ENCODE measurements at places on chromosomes 16 and 17. TPM values are rescaled to one million over a fixed set of nuclear protein-coding genes. Genes with fewer than 3 reads are reported as not detected.
A peak's percentile ranks its signal among the peaks of the same experiment; 100 is the strongest.

BMERB1 gene
- total RNA-seq = 13.5 TPM

DNA sequence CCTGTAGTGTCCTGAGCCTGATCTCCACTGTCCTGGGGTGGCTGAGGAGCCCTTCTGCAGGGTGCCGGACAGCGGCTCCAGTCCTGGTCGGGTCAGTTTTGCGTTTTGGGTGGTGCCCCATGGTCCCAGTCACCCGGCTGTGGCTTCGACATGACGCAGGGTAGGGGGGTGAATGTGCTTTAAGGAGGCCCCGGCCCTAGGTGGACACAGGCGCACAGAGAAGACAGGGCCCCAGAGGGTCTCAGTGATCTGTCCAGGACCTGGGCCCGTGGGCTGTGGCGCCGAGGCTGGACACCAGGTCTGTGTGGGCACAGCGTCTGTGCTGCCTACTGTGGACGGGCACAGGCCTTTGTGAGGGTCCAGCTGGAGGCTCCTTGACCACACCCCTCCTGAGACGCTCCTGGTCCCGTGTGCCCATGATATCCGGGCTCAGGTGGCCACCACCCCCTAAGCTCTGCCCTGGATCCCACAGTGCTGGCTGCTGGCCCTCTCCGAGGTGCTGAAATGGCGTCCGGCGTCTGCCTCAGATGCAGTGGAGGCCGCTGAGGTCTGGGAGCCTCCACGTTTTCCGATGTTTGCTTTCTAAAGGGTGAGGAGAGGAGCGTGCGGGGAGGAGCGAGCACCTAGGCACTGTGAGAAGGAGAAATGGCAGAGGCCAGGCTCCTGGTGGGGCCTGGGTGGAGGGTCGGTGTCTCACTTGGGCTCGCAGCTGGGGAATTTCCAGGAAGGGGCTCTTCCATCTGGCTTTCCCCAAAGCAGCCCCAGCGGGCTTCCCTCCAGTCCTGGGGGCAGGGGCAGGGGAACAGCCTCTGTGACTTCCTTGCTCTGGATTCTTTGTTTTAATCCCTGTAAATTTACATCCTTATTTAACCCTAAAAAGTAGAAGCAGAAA is 56.1 kb upstream of the ACSF3 start:
- DNase-seq = peak; percentile 72

- no peak for DNase-seq
These were observed 26.5 kb upstream of the SLC39A11 start for GRCh38 chr17:73118951-73119391.

DNA sequence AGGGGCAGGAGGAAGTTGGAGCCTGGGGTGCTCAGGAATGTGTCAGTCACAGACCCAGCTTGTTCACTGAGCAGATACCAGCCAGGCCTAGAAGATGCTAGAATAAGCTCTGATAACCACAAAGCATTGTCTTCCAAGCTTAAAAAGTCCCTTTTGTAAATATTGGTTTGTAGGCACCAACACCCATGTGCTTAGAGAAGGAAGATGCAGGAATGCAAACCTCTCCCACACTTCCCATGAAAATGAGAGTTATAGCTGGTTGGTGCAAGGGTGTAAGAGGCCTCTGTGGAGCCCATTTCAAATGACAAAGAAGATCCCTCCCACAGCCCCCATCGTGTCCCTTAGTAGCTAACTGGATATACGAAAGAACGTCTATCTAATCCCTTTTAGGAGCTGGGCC is 210.3 kb downstream of the C16orf78 start:
- no peak for DNase-seq

DNA sequence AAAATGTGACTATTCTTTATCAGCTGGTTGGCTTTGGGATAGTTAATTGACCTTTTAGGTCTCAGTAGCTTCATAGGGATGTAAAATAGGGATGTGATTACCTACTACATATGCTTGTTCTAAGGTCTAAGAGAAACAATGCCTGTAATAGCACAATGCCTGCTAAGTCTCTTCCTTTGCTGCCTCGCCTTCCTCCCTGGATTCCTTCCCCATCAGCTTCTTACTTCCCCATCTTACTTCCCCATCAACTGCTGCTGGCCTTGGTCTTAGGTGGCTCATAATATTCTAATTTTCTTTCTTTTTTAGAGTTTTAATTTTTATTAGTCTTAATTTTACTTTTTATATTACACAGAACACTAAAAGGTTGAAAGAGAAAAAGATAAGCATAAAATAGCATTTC is 59.2 kb upstream of the GOT2 start:
- DNase-seq = no peak

HOXB5 gene
- total RNA-seq = 2.1 TPM

CDH15 gene
- not detected for total RNA-seq

DNA sequence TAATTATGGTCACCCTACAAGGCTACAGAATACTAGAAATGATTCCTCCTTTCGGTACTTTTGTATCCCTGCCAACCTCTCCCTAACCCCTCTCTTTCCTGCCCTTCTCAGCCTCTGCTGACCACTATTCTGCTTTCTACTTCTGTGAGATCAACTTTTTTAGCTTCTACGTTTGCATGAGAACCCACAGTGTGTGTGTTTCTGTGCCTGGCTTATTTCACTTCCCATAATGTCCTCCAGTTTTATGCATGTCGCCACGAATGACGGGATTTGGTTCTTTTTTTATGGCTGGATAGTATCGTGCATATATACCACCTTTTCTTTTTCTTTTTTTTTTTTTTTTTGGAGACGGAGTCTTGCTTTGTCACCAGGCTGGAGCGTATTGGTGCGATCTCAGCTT is 92.1 kb downstream of the RAP1GAP2 start:
- DNase-seq = no peak

- DNase-seq = peak; percentile 66
These were observed 16.5 kb downstream of the FCSK start for GRCh38 chr16:70470927-70471341.

GRCh38 chr17:68562736-68563135 is 38.4 kb downstream of the FAM20A start:
- no peak for DNase-seq

- DNase-seq = no peak
These were observed 15.9 kb upstream of the CLEC18C start for GRCh38 chr16:70157477-70158260.

- no peak for DNase-seq
These were observed 113.5 kb downstream of the NPIPB5 start for GRCh38 chr16:22624038-22624799.

GRCh38 chr16:85651629-85652430 is 36.9 kb downstream of the GINS2 start:
- DNase-seq = no peak

DNA sequence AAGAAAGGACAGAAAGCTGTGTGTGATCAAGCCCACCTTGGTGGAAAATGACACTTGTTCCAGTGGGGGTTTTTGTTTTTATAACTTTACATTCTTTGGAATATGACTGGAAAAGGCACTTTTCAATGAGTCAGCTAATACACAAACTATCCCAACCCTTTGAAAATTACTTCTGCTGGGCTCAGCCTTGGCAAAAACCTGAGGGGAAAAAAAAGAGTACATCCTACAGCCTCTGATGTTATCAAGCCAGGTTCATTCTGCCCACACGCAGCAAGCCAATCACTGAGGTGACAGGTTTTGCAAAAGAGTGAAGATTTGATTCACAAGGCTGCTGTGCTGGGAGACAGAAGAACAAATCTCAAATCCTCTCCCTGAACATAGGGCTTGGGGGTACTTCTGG is 484.5 kb upstream of the ERCC4 start:
- DNase-seq = no peak

GRCh38 chr16:24822974-24823373 is 22.8 kb upstream of the SLC5A11 start:
- no peak for DNase-seq

SLFN12 gene
- total RNA-seq = 16.6 TPM

GRCh38 chr16:83806731-83807130 is 1.0 kb upstream of the HSBP1 start:
- DNase-seq = no peak

GRCh38 chr17:32281011-32281451 is 15.4 kb downstream of the RHBDL3 start:
- no peak for DNase-seq

DNA sequence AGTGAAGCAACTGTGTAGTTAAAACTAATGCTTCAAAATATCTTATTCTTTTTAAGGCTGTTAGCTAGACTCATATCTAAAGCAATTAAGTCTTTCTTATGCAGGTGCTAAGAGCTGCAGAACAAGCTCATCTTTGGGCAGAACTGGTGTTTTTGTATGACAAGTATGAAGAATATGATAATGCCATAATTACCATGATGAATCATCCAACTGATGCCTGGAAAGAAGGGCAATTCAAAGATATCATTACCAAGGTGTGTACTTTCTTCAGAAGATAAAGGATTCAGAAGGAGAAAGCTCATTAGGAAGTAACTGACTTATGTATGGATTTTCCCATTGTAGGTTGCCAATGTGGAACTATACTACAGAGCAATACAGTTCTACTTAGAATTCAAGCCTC is 23.9 kb downstream of the PTRH2 start:
- no peak for DNase-seq

- no peak for DNase-seq
These were observed 4.1 kb upstream of the TMEM11 start for GRCh38 chr17:21218101-21218500.

GRCh38 chr17:38558728-38559050 is 47.1 kb downstream of the SRCIN1 start:
- no peak for DNase-seq

STX4 gene
- total RNA-seq = 50.3 TPM

- DNase-seq = no peak
These were observed 342.5 kb upstream of the C16orf82 start for GRCh38 chr16:26724189-26724588.

- no peak for DNase-seq
These were observed 9.5 kb downstream of the MPP2 start for GRCh38 chr17:43897831-43898230.

TBX21 gene
- not detected for total RNA-seq

GRCh38 chr16:28869201-28869600 is 5.6 kb downstream of the SH2B1 start:
- no peak for DNase-seq

DNA sequence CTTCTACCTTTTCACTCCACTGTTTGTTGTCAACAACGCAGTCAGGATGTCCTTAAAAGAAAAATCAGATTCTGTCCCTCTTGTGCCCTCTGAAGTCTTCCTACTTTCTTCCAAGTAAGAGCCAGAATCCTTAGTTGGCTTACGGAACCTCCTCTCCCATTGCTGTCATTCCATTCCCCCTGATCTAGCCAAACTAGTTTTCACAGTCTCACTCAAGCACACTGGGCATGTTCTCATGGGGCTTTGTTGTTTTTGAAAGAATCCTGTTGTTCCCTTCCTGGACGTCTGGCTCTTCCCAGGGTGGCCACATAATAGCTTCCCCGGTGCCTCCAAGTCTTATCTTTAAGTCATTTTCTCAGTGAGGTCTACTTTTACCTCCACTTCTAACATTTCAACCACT is 158.6 kb upstream of the ELAC2 start:
- DNase-seq = no peak

GRCh38 chr17:59381716-59382570 is 50.5 kb downstream of the YPEL2 start:
- DNase-seq = no peak

- DNase-seq = no peak
These were observed 56.4 kb downstream of the ABR start for GRCh38 chr17:1123393-1123831.

DNA sequence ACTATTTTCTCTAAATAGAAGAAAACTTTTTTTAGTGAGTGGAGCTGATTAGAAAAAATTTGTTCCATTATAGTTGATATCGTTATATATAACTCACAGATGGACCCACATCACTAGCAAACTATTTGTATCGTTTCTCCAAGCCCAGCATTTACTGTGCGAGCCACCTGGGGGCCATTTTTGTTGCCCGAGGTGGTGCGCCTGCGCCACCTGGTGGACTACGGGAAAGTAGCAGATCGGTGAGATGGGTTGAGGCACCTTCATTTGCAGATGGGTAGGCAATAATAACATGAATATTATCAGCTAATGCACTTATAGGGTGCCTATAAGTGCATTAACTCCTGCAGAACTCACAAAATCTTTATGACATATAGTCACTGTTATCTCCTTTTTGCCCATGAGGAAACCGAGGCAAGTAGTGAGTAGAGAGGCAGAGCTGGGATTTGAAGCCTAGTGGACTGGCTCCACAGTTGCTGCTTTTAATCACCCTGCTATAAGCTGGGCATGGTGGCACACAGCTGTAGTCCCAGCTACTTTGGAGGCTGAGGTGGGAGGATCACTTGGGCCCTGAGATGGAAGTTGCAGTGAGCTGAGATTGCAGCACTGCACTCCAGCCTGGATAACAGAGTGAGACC is 23.2 kb upstream of the NTN1 start:
- DNase-seq = peak; percentile 47

DNA sequence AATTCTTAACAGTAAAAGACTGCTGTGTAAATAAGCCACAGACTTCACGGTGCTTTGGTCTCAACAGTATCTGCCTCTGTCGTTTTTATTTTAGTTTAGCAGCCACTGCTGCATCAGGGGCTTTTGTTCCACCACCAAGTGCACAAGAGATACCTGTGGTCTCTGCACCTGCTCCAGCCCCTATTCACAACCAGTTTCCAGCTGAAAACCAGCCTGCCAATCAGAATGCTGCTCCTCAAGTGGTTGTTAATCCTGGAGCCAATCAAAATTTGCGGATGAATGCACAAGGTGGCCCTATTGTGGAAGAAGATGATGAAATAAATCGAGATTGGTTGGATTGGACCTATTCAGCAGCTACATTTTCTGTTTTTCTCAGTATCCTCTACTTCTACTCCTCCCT is 7.9 kb downstream of the HERPUD1 start:
- DNase-seq = no peak

DNA sequence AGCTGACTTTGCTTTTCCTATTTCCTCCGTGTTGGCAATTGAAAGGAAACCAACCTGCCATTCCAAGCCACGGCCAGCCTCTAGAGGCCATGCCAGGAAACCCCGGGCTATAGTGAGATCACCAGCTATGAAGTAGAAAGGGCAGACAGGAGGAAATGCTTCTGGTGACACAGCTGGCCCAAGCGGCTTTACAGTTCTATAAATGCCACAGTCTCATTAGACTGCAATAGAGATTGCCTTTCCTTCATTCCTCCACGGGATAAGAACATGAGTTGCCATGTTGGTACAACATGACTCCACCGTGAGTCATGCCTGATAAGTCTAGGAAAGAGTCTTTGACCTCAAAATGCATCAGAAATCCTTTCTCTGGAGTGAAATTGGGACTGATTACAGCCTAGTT is 384.9 kb downstream of the GRIN2A start:
- no peak for DNase-seq
